ENCODE measurements at places on chromosomes 6 and 20.

DNA sequence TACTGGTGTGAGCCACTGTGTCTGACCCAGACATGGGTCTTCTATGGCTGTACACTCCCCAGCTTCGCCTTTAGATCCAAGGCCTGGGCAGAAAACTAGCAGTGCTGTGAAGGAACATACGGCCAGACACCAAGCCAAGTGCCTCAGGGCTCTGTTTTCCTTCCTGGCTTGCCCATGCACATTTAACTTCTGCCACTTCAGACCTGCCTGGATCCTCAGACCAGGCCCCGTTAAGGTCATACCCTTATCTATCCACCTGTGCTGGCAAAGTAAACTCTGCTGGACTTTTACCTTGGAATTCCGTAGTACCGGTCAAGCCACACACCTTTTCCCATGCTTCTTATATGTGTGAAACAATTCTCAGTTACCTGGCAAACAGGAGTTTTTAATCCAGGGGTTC lies 644.8 kb downstream of the PTPRT start:
- no peak for DNase-seq

GRCh38 chr6:168803874-168804273 lies 362.9 kb downstream of the SMOC2 start:
- DNase-seq: no peak

DNA sequence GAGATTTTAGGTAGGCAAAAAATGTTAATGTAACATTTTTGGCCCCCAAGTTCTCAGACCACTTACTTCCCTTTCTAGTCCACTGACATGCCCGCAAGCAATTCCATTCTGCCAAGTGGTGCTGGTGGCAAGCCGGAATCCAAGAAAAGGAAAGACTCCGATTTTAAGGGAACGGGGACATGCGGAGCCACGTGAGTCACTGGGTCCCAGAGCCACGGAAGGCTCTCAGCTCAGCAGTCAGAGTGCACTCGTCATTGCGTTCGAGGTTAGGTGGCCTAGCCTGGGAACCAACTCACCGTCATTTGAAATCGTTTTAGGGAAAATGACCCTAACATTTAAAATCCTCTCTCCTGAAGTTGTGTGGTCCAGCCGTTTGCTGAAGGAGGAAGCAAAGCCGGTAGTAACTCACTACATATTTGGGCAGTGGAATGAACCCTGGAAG lies 711 bp upstream of the SIRT5 start:
- DNase-seq: no peak

DNA sequence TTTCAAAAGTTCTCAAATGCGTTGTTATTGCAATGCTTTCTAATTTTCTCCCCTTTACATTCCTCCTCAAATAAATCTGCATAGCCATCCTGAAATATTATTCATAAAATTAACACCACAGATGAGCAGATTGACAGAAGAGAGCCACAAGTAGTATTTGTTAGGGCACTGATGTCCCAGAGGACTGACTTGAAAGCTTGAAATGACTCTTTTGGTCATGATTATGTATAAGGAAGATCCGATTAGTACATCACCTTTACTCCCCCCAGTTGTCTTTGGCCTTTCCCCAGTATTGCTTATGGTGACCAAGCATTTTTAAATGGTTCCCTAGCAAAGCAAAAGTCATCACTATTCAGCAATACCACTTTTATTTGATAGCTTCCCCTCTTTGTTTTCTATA lies 187.6 kb downstream of the ADAT2 start:
- DNase-seq: no peak

DNA sequence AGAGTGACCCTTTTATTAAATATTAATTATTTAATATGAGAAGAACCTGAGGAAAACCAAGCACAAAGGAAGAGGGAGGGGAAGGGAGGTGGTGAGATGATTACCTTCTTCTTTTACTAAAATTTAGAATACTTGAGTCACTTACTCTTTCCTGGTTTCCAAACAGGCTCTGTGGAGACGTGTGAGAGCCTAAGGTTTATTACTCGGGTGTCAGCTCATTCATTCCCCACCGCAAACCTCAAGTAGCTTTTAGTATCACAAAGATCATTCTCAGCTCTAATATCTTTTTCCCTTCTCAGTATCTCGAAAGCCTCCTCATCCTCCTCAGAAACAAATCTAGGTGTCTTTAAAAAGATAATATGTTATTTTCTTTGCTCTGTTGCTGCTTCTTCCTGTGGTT lies 497.2 kb upstream of the JARID2 start:
- DNase-seq: no peak

- no peak for DNase-seq
These were observed 476.3 kb downstream of the PRKN start for GRCh38 chr6:162251257-162251656.

DNA sequence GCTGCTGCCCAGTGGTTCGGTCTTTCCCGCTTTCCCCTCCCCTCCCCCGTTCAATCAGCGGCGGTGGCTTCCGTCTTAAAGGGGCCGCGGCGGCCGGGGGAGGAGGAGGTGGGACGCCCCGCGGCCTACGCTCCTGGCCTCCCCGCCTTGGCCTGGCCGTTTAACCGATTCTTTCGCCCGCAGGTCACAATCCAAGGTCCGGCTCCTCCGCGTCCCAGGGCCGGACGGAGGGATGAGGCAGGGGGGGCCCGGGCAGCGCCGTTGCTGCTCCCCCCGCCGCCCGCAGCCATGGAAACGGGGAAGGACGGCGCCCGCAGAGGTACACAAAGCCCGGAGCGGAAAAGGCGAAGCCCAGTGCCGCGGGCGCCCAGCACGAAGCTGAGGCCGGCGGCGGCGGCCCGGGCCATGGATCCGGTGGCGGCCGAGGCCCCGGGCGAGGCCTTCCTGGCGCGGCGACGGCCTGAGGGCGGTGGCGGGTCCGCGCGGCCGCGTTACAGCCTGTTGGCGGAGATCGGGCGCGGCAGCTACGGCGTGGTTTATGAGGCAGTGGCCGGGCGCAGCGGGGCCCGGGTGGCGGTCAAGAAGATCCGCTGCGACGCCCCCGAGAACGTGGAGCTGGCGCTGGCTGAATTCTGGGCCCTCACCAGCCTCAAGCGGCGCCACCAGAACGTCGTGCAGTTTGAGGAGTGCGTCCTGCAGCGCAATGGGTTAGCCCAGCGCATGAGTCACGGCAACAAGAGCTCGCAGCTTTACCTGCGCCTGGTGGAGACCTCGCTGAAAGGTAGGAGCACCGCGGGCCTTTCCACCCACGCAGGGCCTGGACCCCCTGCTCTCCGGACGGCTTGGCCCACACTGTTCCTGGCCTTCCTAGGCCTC lies 1.2 kb downstream of the STK35 start:
- no peak for DNase-seq
